Panc1 (cell line): ENCODE measurements at places on chromosomes 11 and 22. TPM values are rescaled to one million over a fixed set of nuclear protein-coding genes. Genes with fewer than 3 reads are reported as not detected.

DNA sequence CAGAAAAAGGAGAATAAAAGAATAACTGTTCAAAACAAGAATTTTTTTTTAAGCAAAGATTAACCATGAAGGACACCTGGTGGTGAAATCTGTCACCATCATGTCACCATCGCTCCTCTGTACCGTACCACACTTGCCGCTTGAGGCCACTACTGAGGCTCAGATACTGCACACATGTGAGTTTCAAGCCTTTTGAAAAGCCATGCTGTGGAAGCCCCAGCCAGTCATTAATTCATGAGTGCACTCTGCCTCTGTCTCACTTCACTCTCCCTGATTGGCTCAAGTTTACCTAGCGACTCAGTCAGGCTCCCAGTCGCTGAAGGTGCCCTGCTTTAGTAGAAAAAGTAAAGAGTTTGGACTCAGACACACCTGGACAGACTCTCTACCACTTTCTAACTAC is 6.6 kb upstream of the MS4A12 start:
- no peaks in the 10 kb centered on the region for H3K27me3 ChIP-seq
- no peak overlapping the region for H3K4me3 ChIP-seq
- H3K4me1 ChIP-seq: no peaks in the 10 kb centered on the region
- no peaks in the 10 kb centered on the region for H3K36me3 ChIP-seq
- DNase-seq: peak; percentile 54
- H3K27ac ChIP-seq: no peak overlapping the region

GRCh38 chr11:121257976-121258375 is 34.6 kb upstream of the SC5D start:
- peaks cover 3% of the 10 kb centered on the region; the same call in 1 of the 2 replicates for H3K27me3 ChIP-seq
- H3K4me1 ChIP-seq: no peaks in the 10 kb centered on the region
- H3K4me3 ChIP-seq: no peak overlapping the region
- H3K27ac ChIP-seq: no peak overlapping the region
- H3K36me3 ChIP-seq: no peaks in the 10 kb centered on the region

DNA sequence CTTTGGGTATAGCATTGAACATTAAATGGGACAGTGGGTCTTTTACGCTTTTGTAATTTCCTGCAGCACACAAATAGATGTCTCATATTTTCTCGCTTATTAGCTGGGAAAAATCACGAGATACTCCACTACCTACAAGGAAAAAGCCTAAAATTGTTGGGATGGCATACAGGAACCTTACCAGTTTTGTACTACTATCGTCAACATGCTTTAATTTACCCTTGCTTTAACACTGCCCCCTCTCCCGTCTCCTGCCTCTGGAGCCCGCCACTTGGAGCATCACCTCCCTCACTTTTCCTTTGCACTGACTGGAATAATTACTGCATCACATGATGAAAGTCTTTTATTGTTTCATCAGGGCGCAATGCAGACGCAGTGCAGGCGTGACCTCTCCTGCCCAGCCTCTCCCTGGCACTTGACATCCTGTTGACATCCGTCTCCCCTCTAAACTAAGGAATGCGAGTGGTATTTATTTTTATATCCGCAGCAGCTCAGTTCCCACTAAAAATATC is 1.0 kb upstream of the FNBP4 start:
- no peaks in the 10 kb centered on the region for H3K27me3 ChIP-seq
- H3K36me3 ChIP-seq: peaks cover 16% of the 10 kb centered on the region
- H3K4me1 ChIP-seq: peaks cover 13% of the 10 kb centered on the region; the same call in 1 of the 2 replicates
- peak overlapping the region; percentile 48 for H3K4me3 ChIP-seq

Gene UBQLNL
- 0.72 TPM for total RNA-seq

Gene RASGRP2
- 3.7 TPM for total RNA-seq
